ENCODE measurements at places on chromosomes 7 and 10.

DNA sequence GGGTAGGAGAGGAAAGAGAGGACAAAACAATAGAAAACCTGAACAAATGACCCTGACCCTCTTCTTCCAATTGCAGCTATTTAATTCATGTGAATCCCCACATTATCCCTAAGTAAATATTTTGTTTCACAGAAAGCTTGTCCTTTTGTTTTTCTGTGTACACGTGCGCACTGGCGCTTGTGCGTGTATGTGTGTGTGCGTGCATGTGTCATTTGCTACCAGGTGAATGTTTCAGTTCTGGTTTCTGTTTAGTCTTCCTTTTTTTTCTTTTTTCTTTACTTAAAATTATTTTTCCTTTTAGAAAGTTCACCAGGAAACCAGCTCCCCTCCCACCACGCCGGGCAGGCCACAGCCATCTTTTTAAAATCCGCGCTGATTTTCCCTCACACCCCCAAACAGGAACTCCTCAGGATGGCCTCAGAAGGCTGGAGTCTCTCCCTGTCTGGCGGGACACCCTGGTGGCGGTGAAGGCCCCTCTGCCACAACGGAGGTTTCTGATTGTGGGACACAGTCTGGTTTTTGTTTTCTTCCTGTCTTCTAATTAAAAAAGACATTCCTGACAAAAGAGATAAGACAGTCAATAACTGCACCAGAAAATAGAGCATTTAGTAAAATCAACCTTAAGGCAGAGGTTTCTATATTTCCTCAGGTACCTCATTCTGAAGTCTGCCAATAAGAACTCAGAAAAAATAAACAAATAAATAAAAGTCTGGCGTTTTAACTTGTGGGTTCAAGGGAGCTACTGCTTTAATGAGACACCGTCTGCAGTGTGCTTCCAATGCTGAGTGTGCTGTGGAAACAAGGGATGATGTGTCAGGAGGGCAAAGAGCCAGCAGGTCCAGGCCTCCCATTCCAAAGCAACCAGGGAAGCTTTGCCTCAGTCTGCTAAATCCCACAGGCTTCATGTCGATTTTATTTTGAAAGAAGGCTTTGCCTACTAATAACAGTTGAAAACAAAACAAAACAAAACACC is 17.4 kb downstream of the IRF5 start:
- no peak for DNase-seq

DNA sequence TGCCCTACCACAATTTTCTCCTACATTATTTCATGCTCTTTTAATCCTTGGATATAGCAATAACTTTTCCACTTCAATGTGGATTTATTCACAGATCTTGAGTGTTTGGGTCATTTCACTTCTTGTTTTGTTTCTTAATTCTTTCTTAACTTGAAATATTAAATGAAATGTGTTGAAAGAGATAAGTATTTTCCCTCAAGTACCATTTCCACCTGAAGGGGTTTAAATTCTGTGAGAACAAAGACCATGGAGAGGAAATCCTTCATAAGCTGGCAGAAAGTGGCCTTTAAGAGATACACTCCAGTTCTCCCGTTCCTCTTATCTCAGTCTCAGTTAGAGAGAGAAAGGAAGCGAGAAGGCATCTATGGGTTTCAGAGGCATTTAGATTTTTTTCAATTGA is 14.1 kb upstream of the DLD start:
- DNase-seq, result no peak

DNA sequence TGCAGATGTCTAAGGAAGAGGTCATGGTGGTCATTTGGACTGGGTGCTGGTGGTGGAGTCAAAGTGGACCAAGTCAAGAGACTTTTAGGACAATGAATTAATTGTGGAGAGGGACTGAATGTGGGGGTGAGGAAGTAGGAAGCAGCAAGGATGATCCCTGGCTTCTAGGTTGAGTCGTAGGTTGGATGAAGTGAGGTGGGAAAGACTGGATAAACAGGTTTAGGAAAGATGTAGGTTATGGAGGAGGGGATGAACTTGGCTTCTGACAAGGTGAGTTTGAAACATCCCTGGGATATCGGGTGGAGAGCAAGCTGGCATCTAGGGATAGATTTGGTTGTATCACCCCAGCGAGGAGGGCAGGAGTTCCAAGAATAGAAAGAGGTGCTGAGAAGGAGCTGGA is 7.6 kb downstream of the SEMA4G start:
- DNase-seq, result no peak

DNA sequence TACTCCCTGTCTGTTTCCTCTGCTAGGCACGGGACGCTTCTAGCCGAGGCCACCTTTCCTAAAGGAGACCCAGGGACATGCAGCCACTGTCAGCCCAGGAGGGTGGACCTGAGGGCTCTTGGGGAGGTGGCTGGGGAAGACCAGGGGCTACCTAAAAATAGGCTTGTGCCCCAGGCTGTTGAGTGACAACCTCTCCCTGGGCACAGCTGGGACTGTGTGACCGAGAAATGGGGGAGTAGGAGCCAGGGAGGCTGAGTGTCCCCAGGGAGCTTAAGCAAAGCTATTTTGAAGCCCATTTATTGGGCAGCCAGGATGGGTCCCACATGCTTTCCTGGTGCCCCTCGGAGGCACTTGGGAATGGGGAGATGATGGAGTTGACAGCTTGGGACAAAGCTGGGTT is 63.8 kb downstream of the CALML3 start:
- DNase-seq, result no peak

DNA sequence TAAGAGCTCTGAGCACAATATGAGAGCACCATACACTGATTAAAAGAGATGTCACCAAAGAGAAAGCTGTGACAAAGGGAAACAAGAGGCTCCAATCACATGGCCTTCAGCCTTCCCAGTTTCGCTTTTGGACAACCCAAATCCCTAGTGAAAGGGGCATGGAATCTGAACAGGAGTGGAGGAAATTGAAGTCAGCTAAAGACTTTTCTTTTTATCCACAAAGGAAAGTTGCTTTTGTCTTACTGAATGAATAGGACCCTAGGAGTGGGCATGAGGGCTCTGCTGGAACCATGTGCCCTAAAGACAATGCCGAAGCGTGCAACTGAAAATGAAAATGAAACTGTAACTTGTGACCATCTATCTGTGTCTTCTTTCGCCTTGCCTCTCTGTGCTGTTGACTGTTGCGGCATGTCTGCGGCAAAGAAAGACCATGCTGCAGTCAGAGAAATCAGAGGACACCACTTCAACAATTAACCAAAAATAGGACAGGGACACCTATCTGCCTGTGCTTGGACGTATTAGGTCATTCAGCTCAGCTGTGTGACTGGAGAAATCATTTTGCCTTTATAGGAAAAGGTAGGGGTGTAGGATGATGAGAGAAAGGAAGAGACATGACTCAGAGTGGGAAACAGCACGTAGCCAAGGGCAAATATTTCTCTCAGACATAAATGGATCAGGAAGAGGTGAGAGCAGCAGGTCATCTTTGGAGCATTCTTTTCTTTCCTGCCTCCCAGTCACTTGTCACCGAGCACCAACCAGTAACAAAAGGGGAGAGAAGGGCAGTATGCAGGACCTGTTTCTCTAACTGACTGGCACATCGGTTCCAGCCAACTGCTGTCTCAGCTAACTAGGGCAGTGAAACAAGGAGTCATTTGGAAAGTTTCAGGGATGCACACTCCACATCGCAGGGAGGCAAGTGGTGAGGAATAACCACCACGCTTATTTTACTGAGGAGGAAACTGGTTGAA is 12.3 kb downstream of the CAV2 start:
- DNase-seq, result no peak

DNA sequence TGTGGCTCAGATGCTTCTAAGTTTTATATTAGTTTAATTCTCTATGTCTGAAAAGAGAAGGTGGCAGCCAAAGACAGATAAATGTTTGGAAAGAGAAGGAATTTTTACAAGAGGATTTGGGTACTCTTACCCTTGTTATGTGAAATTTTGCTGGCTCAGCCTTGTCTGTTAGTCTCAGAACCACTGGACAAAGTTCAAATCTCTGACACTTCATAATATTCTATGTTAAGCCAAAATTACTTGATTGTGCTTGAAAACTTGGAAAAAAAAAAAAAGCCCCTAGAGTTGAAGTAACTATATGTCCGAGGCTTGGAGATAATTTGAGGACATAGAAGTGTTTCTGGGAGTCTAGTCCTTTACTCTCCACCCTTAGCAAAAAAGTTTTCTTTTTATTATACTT is 1079.3 kb upstream of the LRRTM3 start:
- no peak for DNase-seq

DNA sequence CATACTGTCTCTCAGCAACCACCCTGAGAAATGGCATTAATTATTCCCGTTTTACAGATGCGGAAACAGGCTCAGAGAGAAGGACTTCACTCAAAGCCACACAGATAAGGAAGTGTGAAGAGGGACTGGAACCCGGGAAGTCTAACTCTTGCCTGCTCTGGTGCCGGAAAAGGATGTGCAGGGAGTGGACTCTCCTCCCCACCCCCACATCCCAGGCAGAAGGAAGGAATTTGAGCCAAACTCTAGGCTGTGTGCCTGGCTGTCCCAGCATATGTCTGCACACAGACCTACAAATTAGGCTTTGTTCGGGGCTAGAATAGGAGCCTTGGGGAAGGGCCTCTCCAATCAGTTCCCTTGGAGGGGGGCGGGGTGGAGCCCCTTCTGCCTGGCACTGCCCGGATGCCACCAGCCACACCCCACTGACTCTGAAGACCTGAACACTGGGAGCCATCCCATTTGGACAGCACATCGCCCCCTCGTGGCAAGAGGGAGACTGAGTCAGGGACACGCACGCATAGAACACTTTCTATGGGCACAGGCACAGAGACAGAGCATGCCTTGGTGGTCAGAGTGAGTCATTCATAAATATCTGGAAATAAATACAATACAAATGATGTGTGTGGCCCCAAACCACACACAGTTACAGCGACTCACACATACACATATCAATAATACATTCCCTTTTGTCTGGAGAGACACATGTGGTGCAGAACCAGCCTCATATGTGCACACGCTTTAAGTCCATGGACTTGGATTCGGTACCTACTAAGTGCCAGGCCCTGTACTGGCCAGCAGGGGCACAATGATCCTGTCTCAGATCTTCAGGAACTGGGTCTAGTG is 13.1 kb downstream of the LZTS2 start:
- DNase-seq, result peak; percentile 58

GRCh38 chr10:102410429-102411073 is 8.0 kb downstream of the PSD start:
- peak; percentile 60 for DNase-seq

GRCh38 chr7:141562036-141562435 is 10.8 kb downstream of the AGK start:
- DNase-seq, result no peak

GRCh38 chr10:22335173-22335933 is 9.9 kb upstream of the SPAG6 start:
- DNase-seq, result no peak

DNA sequence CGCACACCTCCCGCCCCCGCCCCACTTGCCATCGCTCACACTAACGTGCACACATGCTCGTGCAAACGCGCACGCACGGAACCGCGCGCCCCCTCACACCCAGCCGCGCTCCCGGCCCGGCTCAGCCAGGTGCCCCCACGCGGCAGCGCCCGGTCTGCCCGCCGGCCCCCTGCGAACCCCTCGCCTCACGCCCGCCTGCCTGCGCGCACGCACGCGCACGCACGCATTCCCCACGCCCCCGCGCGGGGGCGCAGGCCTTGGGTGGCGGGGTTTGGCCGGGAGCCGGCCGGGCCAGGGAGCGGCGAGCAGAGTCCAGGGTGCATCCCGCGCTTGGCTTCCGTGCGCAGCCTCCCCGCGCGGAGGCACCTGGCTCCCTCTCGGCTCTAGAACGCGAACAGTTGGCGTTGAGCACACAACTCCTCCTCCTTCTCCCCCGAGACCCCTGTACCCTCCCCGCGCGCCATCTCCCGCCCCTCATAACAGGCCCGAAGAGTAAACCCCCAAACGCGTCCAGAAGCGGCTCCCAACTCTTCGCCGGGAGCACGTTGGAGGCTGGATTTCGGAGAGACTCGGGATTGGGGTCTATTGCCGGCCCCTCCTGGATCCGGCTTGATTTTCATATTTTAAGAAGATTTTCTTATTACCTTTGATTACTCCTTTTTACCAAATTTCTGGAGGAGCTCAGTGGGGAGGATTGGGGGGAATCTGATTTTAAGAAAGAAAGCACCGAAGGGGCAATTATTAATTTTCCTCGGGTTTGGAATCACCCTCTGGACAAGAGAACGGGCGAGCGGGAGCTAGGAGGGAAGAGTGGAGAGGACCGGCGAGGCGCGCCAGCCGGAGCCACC is 527 bp upstream of the SORCS3 start:
- DNase-seq, result no peak

DNA sequence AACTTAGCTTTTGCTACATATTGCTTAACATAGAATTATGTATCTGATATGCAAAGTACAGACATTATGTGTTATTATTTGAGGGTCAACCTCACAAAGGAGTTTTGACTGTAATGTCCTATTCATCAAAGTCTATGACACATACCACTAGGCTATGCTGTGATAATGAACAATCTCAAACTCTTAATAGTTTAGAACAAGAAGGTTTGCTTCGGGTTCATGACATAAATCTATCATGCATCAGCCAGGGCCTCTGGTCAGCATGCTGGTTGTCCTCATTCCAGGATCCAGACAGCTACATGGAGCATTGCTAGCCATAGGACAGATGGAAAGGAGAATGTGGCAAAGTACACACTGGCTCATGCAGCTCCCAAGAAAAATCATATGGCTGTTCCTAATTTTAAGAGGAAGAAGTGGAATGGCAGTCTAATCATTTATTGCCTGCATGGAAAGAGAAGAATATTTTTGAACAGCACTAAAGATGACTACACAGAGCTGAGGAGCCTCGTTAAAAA is 332.1 kb downstream of the GPR158 start:
- no peak for DNase-seq

GRCh38 chr7:70849580-70850235 is 282.2 kb upstream of the GALNT17 start:
- no peak for DNase-seq

GRCh38 chr7:76216381-76217082 is 14.8 kb downstream of the SRRM3 start:
- no peak for DNase-seq

- no peak for DNase-seq
These were observed 5.1 kb downstream of the FZD8 start for GRCh38 chr10:35636956-35637355.

GRCh38 chr7:69674701-69675182 is 76.5 kb downstream of the AUTS2 start:
- no peak for DNase-seq

GRCh38 chr10:93064874-93065660 is 4.5 kb downstream of the CYP26C1 start:
- DNase-seq, result no peak

DNA sequence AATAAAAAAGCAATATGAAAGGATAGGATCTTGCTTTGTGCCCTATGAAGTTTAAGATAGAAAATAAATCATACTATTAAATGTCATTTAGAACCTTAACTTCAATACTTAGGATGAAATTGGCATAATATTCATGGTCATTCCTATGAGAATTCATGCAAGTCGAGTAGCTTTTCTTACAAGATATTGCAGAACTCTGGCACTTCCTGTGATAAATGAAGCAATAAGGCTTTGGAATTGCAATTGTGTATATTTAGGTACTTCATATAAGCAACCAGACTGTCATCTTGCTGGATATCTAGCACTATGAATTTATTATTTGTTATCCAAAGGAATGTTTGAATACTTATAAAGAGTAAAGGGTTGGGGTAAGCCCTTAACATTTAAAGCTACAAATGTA is 116.5 kb downstream of the ZNF438 start:
- no peak for DNase-seq
